ENCODE measurements at places on chromosomes 5 and 9.

DNA sequence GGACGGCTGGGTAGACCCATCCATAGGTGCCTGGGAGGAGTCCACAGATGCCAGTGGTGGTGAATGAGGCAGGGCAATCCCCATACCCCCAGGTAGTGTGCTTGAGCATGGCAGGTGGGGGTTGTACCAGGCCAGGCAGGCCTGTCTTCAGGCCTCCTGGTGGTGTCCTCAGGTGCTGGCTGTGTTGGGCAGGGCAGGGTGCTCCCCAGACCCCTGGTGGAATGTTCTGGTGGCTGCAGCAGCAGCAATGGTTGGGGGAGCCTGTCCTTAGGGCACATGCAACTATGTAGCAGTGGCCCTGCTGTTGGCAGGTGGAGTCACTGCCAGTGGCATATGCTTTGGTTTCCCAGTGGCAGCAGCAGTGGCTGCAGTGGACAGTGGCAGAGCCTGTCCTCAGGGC is 10.0 kb downstream of the ALG2 start:
- DNase-seq = no peak

- DNase-seq = no peak
These were observed 372.1 kb downstream of the MTRR start for GRCh38 chr5:8241076-8241475.

- DNase-seq = no peak
These were observed 304.0 kb downstream of the PJA2 start for GRCh38 chr5:109105631-109106267.

- no peak for DNase-seq
These were observed 887.0 kb downstream of the NR2F1-AS1 start for GRCh38 chr5:92694067-92694466.

- DNase-seq = no peak
These were observed 37.3 kb downstream of the NDST1 start for GRCh38 chr5:150545246-150545645.

- DNase-seq = no peak
These were observed 104.4 kb downstream of the ZNF354C start for GRCh38 chr5:179164331-179165311.

DNA sequence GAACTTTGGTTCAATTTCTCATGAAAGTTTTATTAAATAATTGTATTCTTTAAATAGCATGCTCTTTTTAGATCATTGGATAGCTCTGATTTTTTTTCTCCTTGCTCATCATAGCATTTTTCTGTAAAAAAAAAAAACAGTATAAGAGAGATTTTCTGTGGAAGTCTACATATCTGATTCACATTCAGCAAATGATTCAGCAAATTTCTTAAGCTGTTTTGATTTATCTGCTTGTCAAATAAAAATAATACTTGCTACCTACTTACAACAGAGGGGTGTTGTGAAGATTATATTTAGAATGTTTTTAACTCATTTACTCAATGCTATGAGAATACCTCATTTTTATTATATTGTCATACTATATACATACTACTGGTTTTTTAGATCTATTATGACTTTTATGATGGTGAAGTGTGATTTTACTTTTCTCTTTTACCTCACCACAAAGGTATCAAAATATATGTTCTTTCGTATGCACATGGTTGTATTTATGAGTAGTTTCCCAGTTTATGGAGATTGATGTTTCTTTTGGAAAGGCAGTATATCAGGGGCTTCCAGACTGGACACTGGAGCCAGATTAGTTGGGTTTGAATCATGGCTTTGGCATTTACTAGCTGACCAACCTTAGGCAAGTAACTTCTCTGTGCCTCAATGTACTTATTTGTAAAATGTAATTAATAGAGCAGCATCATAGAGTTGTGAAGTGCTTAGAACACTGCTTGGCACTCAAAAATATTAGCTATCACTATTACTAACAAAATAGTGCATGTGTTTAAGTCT is 25.5 kb downstream of the TNPO1 start:
- DNase-seq = no peak

GRCh38 chr5:114407783-114408182 is 45.9 kb downstream of the KCNN2 start:
- DNase-seq = peak; percentile 32

DNA sequence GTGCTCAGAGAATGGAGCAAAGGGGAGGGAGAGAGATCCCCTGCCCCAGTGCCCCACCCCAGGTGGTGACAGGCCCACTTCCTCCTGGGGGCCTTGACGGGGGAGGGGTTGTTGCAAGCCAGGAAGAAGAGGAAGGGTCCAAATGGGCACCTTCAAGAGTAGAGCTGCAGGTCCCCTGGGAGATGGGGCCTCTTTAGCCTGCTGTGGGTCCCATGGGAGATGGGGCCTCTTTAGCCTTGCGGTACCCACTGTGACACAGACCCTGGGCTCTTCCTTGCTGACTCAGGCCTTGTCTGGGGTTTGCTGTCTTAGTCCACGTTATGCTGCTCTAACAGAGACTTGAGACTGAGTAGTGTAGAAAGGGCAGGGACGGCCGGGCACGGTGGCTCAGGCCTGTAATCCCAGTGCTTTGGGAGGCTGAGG is 9.6 kb upstream of the TOR4A start:
- peak; percentile 56 for DNase-seq

DNA sequence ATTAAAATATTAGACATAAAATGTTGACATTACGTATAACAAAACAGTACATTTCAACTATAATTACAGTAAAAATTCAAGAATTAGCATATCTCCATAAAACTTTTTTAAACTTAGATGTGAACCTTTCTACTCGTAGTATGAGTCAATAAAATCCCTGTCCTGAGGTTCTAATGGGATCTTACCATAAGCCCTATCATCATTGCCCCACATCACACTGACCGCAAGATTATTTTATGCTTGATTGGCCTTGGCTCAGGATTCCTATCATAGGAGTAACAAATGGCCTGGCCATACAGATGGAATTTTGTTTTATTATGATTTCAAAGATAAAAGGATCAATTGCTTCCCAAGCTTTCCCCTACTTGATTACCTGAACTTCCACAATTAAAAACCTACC is 238.3 kb downstream of the MEF2C start:
- no peak for DNase-seq

GRCh38 chr5:152644029-152644728 is 239.1 kb upstream of the NMUR2 start:
- no peak for DNase-seq

- no peak for DNase-seq
These were observed 786 bp upstream of the NTNG2 start for GRCh38 chr9:132160802-132161742.

- DNase-seq = no peak
These were observed 67.7 kb upstream of the CCL21 start for GRCh38 chr9:34777666-34778065.

- DNase-seq = no peak
These were observed 17.8 kb downstream of the NANS start for GRCh38 chr9:98074115-98074990.

DNA sequence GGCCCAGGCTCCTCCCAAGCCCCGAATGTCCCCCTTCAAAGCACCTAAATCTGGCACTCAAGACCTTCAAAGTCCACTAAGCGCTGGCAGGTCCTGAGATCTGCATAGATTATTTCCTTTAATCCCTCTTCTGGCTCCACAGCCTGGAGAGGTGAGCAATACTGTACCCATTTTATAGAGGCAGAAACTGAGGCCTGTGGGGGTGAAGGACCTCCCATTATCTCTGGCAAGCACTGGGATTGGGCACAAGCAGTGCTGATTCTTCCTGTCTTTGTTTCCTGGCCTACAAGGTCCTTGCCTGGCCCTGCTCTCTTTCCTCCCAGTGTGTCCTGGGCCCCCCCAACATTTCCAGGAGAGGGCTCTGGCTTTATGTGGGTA is 252.3 kb downstream of the PBX3 start:
- DNase-seq = no peak

- peak; percentile 20 for DNase-seq
These were observed 5.7 kb downstream of the C9orf43 start for GRCh38 chr9:113416149-113416721.

DNA sequence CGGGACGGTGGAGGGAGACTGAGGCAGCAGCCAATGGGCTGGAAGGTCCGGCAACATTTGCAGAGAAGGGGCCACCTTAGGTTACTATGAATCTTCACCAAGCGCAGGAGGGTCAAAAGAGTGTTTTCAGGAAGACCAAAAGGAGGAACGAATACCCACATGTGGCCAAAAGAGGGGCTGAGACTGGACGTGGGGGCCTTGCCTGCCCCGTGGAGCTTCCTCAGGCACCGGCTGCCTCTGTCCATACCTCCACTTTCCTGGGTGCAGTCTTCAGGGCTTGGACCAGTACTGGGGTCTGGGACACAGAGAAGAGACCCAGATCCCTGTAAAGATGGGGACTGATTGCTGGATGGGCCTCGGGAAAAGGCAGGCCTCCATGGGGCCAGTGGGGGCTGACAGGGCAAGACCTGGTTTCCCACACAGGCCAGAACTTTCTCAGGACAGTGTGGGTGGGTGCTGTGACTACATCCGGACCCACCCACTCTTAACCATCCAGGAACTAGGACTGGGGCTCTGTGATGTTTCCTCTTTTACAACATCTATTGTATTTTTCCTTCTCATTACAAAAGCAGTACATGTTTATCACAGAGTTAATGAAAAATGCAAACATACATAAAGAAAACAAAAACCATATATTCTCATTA is 294.7 kb downstream of the ZSWIM6 start:
- peak; percentile 13 for DNase-seq

GRCh38 chr9:133855802-133856521 is 117.8 kb upstream of the SARDH start:
- DNase-seq = no peak

DNA sequence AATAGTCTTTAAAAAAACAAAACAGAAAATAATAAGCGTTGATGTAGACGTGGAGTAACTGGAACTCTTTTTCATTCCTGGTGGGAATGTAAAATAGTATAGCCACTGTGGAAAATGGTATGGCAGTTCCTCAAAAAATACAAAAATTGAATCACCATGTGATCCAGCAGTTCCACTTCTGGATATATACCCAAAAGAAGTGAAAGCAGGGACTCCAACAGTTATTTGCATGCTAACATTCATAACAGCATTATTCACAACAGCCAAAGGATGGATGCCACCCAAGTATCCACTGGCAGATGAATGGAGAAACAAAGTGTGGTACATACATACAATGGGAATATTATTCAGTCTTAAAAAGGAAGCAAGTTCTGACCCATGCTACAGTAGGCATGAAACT is 4.2 kb upstream of the PHF2 start:
- DNase-seq = no peak

DNA sequence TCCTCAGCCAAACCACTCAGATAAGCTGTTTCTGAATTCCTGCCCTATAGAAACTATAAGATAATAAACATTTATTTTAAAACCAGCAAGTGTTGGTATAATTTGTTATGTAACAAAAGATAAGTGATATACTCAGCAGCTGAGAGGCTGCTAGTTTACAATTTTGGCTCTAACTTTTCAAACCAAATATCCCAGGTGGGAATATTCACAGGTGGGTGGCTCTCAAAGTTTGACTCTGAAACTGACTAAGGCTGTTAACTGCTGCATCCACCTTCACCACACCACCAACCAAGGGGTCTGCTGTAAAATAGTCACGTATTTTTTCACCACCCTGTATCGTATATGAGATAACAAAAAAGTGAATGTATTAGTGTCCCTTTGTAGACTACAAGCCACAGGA is 9.7 kb upstream of the ZNF366 start:
- no peak for DNase-seq

GRCh38 chr5:66814146-66814991 is 218.2 kb downstream of the MAST4 start:
- DNase-seq = peak; percentile 7

- DNase-seq = peak; percentile 98
These were observed 416 bp upstream of the PTBP3 start for GRCh38 chr9:112333639-112334431.

GRCh38 chr5:140246378-140247122 is 56.4 kb downstream of the PFDN1 start:
- DNase-seq = no peak
